ENCODE measurements at places on chromosomes 2 and 18. TPM values are rescaled to one million over a fixed set of nuclear protein-coding genes. Genes with fewer than 3 reads are reported as not detected.

DNA sequence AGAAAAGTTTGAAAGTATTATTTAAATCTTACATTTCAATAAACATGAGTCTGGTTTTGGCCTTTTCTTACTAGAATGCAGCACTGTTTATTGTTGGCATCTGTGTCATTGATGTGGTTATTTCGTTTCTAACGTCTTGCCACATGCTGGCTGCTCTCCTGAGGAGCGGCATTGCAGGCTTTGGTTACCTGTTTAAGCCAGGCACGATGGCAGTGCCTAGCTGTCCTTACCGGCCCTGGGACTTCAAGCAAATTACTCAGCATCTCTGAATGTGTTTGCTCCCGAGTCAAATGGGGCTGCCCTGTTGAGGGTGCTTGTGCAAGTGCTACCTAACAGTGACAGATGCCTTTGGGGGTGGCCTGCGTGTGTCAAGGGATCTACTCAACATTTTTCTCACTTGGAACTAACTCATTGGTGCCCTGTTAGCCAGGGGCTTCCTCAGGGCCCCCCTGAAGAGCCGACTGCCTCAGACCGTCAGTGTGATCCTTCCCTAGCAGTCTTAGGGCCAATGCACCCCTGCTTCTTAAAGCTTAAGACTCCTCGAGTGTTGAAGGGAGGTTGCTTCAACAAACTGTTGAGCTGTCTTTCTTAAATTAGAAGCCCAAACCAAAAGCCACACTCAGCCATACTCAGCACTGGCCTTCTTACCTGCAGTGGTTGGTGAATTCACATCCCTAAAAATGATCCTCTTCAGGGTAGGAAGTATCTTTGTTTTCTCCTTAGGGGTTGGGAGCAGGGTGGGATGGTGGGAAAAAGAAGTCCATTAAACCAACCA, 151.5 kb downstream of the NCK2 start:
- DNase-seq, result no peak

- DNase-seq, result no peak
Observed at GRCh38 chr18:3246635-3247239, 864 bp upstream of the MYL12A start.

AFG3L2 gene
- 31.2 TPM for polyA plus RNA-seq

EGR4 gene
- not detected for polyA plus RNA-seq

BOLL gene
- not detected for polyA plus RNA-seq

RAB11FIP5 gene
- 42.5 TPM for polyA plus RNA-seq
